ENCODE measurements at places on chromosomes 3 and 15.

DNA sequence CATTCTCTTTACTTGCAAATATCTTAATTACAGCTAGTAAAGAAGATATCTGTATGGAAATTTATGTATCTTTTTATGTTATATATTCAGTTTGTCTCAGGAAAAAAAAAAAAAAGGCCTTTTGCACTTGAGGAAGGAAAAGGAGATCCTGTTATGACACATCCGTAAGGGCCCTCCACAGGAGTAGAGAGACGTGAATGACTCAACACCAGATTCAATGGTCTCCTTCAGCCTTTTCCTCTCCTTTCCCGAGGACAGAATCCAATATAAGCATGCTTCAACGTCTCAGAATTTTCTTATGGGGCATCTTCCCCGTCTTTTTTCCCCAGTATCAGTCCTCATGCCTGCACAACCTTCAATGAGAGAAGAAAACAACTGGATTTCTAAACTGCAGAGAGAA, 340.3 kb downstream of the NTRK3 start:
- no peak for DNase-seq

- DNase-seq: no peak
Measured at GRCh38 chr3:157151627-157152026, 8.3 kb downstream of the CCNL1 start.

DNA sequence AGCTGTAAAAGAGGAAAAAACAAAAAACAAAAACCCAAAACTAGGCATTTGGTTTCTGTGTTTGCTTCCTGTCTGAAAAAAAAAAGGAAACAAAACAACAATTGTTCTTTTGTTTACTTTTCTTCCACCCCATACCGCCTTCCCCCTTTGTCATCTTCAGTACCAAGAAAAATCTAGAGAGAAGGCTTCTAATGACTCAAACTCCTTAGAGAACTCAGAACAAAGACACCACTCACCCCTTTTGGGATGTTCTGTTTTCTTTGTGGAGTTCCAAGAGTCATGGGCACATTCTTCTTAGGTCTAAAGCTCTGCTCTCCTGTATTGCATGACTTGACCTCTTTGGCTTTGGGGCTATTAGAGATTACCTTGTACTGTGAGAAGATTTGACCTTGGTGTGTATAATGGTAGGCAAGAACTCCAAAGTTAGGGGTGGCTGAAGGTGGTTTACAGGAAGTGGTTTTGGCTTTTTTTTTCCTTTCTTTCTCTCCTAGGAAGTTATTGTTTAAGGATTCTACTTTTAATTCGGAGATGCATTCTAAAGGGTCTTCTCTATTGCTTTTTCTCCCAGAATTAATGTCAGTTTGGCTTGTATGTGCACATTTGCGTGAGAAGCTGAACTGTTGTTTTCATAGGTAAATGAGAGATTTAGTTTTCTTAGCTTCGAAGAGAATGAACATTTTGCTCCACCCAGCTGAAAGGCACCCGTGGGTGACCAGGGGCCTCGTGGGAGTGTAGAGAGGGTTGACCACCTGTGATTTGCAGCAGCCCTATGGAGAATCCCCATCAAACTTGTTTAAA, 39.5 kb upstream of the ZBTB20 start:
- DNase-seq: no peak

GRCh38 chr3:181839039-181839915, 127.6 kb downstream of the SOX2 start:
- no peak for DNase-seq

GRCh38 chr15:91422797-91423196, 322.7 kb downstream of the SV2B start:
- no peak for DNase-seq

- no peak for DNase-seq
Measured at GRCh38 chr3:58497097-58497496, 5.2 kb downstream of the KCTD6 start.

- no peak for DNase-seq
Measured at GRCh38 chr3:86774082-86774691, 216.8 kb downstream of the VGLL3 start.

- DNase-seq: no peak
Measured at GRCh38 chr3:27657404-27657803, 64.7 kb downstream of the EOMES start.

GRCh38 chr15:66628976-66629723, 63.4 kb upstream of the LCTL start:
- DNase-seq: no peak

- DNase-seq: no peak
Measured at GRCh38 chr15:47917881-47918280, 200.6 kb downstream of the SEMA6D start.

DNA sequence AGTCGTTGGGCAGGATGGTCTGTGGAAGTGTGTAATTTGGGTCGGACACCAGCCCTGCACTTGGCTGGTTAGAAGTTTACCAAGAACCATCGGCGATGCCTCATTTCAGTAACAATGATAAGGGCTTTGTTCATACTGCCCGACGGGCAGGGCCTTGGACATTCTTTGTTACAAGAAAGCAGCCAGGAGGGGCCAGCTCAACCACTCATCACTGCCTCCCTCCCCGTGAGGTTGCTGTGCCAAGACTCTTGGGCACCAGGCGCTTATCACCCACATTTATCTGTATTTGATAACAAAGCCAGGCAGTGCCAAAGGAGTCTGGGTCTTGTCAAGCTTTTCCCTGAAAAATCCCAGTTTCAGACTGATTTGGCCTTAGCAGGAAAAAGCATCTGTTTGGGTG, 235.0 kb downstream of the ADAMTS17 start:
- no peak for DNase-seq

- DNase-seq: no peak
Measured at GRCh38 chr3:158762701-158763100, 30.4 kb upstream of the RARRES1 start.

- no peak for DNase-seq
Measured at GRCh38 chr15:66249605-66250174, 3.9 kb downstream of the MEGF11 start.

DNA sequence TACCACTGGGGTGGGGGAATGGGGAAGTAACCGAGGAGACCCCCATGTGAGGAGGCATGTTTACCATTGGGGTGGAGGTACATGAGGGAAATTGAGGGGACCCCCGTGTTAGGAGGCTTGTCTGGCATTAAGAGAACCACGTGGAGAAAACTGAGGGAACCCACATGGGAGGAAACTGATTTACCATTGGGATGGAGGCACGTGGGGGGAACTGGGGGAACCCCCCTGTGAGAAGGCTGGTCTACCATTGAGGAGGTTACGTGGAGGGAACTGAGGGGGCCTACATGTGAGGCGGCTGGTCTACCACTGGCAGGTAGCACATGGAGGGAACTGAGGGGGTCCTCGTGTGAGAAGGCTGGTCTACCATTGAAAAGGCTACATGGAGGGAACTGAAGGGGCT, 159.4 kb downstream of the FBLN2 start:
- DNase-seq: no peak
